ENCODE measurements at places on chromosomes 3 and 15.

DNA sequence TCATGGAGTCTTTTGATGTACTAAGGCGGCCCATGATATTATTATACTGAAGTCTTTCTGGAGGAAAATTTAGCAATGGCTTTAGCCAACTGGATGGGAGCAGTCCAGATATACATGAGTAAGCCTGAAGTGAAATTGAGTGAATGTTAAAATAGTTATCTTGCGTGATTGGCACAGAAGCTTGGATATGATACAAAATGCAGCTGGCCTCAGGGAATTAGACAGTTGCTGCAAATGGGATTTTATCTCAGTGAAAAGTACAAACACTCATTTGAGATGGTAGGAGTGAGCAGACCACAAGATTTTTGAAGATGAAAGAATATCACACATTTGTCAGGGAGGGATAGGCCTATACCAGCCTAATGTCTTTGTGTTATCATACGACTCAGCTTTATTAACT is 8.9 kb downstream of the LMOD3 start:
- no peak for DNase-seq

- DNase-seq: no peak
Measured at GRCh38 chr3:178960181-178960580, 111.4 kb downstream of the ZMAT3 start.

- peak; percentile 67 for DNase-seq
Measured at GRCh38 chr3:50267280-50267913, 1.6 kb upstream of the SEMA3B start.

DNA sequence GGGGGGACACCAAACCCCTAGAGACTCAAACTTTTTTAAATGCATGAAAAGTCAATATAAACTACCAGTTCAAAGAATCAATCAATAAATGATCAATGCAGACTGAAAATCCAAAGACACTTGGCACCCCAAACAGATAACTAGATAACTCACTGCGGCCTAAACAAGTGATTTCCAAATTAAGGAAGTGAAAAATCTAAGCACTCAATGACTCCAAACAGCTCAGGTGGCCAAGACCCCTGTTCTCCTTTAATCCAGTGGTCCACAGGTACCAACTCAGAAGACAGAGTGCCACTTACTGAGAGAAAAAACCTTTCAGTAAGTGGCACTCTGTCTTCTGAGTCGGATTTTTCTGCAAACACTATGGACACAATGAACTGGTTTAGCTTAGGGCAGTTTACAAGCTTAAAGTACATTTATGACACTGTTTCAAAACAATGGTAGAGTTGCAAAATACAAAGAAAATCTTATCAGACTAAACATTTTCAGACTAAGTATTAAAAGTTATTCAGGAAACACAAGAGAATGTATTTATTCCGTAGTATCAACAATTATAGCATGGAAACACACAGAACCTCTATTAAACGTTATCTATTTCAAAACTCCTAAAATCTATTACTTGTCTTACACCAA is 4.7 kb downstream of the DLG1 start:
- DNase-seq: no peak

DNA sequence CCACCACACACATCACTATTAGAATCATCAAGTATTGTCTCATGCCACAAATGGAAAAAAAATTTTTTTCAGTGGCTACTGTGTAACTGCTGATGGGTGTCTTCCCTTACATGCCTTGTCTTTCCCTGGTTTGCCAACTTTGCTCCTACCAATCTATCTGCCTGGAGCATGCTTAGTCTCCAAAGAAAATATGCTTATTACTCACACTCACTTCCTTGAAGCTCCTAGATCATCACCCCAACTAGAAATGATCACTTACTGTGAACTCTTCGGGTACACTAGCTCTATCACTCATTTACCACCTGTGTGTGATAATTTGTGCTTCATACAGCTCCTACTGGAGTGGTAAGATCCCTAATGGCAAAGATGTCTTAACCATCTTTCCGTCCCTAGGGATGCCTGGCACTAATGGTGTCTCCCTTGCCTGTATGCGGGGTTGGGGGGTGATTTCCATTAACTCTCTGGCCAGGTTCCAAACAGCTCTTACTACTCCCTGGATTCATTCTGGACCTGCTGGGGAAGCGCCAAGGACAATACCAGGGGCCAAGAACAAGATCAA is 799 bp downstream of the VPS33B start:
- no peak for DNase-seq

DNA sequence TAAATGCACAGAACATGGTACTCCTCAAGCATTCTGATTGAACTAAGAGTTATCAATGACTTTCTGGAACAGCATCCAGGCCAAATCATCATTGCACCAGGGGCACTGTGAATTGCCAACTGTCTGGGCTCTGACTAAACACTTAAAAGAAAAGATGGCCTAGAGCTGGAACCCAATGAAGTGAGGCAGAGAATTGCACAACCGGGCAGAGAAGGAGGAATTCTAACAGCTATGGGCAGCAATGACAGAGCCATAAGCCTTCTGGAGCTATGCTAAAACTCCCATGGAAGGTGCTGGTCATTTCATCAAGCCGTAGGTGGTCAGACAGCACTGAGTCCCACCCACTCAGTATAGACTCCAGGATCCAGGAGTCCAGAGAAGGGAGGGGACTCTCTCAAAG is 48.1 kb upstream of the OXTR start:
- DNase-seq: no peak

- DNase-seq: no peak
Measured at GRCh38 chr15:77625376-77625775, 7.3 kb downstream of the LINGO1 start.

DNA sequence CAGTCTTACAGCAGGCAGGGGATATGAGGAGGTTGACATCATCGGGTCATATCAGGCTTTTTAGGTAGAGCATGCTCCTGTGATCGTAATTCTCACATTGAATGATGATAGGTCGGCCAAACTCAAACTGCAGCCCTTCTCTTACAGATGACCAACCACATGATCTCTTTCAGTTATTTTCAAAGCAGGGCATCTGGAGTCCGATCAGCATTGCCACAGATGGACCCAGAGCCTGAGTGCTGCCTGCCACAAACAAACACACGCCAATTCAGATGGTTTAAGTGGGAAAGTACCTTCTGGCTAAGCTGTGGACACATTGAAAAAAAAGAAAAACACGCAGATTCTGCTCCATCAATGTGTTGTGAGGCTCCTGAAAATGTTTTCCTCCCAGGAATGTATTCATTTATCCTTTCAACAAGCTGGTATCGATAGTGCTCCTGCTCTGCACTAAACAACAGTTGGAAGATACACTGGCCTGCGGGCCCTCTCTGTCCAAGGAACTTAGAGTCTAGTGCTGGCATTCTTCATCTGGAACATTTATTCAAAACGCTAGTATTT is 31.2 kb downstream of the ARPP21 start:
- no peak for DNase-seq

GRCh38 chr3:36303286-36303685 is 77.0 kb upstream of the STAC start:
- DNase-seq: no peak

DNA sequence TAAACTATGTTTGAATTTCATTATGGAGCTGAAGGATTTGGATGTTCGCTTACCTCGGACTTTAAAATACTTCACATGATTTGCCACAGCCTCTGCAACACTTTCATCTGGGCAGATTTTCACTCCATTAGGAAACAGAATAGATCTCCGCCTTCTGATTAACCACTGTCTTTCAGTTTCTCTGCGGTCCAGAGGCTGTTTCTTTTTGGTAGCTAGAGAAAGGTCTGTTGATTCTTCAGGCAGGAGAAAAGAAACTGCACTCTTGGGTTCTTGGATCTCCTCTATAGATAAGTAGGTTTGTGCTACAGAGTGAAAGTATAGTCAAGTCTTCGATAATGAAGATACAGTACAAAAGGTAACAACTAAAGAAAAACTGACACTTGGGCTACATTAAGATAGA is 844 bp downstream of the IMPG2 start:
- DNase-seq: no peak

DNA sequence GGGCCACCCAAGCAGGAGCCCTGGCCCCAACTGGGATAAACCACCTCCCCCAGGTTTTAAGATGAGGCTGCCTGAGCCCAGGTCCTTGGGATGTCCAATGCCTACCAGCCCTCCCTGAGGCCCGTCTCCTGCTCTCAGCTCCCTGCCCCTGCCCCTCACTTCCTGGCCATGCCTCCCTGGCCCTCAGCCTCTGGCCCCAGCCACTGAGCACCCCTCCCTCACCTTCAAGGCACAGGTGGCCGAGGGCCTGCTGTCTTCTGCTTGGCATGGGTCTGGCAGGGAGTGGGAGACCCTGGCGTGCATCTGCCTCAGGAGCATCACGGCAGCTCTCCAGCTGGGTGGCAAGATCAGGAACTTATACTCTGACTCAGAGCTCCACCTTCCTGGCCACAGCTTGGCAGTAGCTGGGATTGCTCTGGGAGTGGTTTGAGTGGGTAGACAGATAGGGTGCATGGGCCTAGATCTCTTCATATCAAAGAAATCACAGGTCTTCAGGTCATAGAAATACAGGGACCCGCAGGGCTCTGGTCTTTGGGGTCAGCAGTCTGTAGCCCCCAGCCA is at the start of gene PLA2G4E:
Gene PLA2G4E (minus strand): TSS at position 330 of the 561 bp plus-strand sequence. CDS start 12 bp downstream, at position 318.
- no peak for DNase-seq

DNA sequence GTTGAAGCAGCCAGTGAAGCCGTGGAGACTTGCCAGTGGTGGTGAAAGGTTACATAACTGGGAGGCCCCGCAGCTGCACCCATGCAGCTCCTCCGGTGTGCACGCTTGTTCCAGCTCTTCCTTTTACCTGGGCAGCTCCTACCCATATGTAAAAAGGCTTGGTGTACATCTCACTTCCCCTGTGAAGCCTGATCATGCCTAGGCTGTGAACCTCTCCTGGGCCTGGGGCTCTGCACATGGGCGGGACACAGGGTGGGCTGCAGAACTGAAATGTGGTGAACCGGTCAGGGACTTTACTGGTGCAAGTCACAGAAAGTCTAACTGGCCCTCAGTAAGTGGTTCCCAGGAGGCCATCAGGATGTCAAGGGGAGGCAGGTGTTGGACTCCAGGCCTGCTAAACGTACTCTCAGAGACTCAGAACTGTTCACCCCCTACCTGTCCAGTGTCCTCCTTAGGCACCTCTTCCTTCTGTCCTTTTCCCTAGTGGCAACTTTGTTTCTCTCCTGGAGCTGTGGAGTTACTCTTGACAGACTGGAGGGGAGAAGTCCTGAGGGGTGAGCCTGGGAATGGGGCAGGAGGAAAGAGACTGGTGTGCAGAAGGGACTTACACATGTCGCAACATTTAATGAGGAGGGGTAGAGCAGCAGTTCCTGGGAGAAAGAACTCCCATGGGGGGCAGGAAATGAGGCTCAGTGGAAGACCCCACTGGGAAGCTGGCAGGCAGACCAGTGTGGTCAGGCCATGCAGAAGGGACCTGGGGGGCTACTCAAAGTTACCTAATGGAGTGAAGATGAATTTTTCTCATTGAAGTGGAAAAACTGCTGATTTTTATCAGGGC is 148.1 kb downstream of the EEFSEC start:
- no peak for DNase-seq

- DNase-seq: no peak
Measured at GRCh38 chr3:144011251-144011799, 39.7 kb downstream of the DIPK2A start.

GRCh38 chr15:73782344-73782959 is 29.3 kb upstream of the INSYN1 start:
- peak; percentile 20 for DNase-seq

GRCh38 chr15:49406352-49407118 is 16.5 kb upstream of the FGF7 start:
- no peak for DNase-seq

GRCh38 chr15:77455696-77456321 is 35.1 kb downstream of the HMG20A start:
- DNase-seq: peak; percentile 61

- peak; percentile 66 for DNase-seq
Measured at GRCh38 chr3:9914011-9914410, 2.9 kb upstream of the IL17RC start.

GRCh38 chr3:32913790-32914446 is 37.5 kb upstream of the CCR4 start:
- peak; percentile 70 for DNase-seq

DNA sequence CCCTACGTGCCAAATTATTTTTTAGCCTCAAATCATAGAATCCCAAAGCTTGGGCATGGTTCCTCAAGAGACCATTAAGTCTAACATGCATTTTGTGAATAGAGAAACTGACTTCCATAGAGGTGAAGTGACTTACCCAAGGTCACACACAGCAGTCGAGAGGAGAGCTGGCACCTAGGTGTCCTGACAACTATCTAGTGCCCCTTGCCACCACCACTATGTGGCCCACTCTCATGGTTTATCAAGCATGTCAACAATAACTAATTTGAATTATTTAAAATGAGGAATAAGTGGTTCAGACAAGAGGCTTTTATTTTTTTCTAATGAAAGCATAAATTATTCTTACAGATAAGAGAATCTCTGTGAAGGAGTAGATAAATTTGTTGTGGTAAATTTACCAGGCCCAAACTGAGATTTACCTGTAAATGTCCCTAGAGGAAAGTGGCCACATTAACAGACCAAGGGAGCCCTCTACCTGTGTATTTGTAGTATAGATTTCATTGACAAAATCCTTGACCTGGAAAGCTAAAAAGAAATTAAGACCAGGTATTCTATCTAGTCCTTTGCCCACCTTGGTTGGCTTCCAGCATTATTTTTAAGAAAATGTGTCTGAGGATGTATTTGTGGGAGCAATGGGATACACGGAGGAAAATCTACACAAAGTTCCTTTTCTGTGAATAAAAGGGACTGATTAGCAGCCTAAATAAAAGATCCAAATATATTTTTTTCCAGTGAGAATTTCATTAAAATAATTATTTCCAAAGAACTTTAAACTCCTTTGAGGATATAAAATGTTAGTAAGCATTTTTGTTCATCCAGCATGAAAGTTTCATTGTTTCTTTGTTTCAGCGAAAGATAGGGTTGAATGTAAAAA is 49.1 kb downstream of the IQCH start:
- peak; percentile 59 for DNase-seq

DNA sequence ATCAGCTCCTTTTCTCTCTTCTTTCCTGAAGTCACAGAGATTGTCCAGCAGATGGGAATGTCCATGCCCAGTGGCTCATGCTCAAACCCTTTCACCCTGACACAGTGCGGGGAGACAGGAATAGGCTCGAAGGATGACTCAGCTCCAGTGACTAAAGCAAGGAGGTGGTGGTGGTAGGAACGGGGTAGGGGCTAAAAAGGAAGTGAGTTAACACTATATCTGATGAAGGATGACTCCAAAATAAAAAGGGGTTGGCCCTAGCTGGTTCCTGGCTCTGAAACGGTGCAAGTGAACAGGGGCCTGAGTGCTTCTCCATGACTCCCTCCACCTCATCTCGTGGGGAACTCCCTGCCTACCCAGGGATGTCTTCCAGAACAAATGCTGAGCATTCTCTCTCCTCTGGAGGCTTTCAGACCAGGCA is 167.4 kb upstream of the LPP start:
- peak; percentile 80 for DNase-seq

Measured in astrocyte of the hippocampus (primary cell).